DMS 273 treated with DMSO at 0.1 percent for 48 hours (cell line): ENCODE measurements at places on chromosomes 1 and 21.

DNA sequence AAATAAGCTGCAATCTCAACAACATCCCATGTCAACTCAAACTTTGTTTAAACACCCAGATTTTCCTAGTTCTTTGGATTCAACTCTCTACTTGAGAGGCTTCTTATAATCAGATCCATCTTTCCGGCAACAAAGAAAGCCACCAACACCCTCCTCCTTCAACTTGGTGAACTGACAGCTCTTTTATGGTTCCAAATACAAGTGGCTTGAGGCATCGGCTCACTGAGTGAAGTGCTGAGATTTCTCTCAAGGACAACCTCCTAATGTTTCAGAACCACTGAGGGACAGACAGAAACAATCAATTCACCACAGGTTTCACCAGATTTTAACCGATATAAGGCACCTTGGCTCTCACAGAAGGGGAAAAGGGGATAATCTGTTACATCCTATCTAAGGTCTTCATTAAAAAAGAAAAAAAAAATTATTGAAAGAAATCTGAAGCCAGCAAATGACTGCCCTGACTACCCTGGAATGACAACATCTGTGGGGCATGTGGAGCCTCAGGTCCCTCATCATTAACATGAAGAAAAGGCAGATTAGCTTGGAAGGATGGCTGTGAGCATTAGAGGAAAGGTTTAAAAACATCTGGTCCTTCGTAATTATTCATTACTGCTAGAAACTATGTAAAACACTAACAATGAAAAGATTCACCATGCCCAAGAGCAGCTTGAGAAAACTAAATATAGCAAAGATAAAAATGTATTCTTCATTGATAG lies 50.9 kb downstream of the PTPN14 start:
- no peak for DNase-seq

DNA sequence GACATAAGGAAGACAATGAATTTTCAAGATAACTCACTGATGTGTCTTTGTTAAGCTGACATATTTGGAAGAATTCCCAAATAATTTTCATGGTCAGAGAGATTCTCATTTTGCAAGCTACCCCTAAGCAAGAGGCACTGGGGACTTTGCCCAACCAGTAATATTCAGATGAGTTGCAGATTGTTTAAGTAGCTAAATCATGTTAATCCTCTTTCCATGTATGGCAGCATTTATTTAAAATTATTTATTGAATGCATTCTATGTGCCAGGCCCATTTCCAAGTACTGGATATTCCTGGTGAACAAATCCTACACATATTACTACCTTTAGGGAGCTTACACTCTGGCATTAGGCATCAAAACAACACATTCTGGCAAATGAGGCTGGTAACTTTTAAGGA lies 56.5 kb upstream of the BACH1 start:
- DNase-seq, result no peak

GRCh38 chr1:59453297-59453968 lies 156.5 kb downstream of the FGGY start:
- no peak for DNase-seq

DNA sequence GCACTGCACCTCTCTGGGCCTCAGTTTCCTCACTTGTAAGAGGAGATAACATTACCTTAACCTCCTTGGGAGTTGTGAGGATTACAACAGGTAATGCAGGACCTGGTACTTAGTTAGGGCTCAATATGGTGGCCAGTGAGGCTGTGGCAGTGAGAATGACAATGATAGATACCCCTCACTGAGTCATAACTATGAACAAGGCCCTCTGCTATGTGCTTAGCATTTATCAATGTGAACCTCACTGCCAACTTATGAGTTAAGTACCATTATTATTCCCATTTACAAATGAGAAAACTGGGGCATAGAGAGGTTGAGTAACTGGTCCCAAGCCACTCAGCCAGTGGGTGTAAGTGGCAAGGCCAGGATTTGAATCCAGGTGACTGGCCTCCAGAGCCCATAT lies 64.4 kb downstream of the HMGB4 start:
- no peak for DNase-seq
